Neural progenitor cell (in vitro differentiated cells): ENCODE measurements at places on chromosomes 6 and 20. TPM values are rescaled to one million over a fixed set of nuclear protein-coding genes. Genes with fewer than 3 reads are reported as not detected.

DNA sequence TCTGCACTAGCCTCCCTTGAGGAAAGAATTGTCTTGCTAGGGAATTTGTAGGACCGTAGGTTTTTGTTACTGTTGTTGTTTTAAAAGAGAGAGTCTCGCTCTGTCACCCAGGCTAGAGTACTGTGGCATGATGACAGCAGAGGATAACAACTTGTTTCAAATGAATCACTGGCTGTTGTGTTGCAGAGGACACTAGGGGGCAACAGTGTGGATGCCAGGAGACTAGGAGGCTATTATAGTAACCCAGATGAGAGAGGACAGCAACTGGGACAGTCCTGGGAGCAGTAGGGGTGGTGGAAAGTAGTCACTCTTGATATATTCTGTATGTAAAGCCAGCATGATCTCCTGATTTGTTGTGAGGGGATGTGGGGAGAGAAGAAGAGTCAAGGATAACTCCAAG, 41.8 kb upstream of the LAMA4 start:
- peak; percentile 57 for DNase-seq

KHDRBS2 gene
- 14.0 and 17.7 TPM in 2 replicates for total RNA-seq

ZC2HC1B gene
- not detected in 2 replicates for total RNA-seq

GRCh38 chr20:46814366-46815232, 80.0 kb upstream of the EYA2 start:
- peak; percentile 90 for DNase-seq

GRCh38 chr20:46914789-46915379, 20.2 kb downstream of the EYA2 start:
- no peak for DNase-seq

KCNB1 gene
- total RNA-seq = 0.97 and 1.0 TPM in 2 replicates
